ENCODE measurements at places on chromosomes 13 and 19.

- DNase-seq = no peak
These were observed 29.8 kb downstream of the CERS1 start for GRCh38 chr19:18865973-18866799.

- DNase-seq = no peak
These were observed 180.9 kb downstream of the PCCA start for GRCh38 chr13:100269837-100270236.

- DNase-seq = no peak
These were observed 1.5 kb downstream of the PSPN start for GRCh38 chr19:6374161-6374709.

GRCh38 chr13:44906713-44907112 is 82.6 kb downstream of the NUFIP1 start:
- no peak for DNase-seq

DNA sequence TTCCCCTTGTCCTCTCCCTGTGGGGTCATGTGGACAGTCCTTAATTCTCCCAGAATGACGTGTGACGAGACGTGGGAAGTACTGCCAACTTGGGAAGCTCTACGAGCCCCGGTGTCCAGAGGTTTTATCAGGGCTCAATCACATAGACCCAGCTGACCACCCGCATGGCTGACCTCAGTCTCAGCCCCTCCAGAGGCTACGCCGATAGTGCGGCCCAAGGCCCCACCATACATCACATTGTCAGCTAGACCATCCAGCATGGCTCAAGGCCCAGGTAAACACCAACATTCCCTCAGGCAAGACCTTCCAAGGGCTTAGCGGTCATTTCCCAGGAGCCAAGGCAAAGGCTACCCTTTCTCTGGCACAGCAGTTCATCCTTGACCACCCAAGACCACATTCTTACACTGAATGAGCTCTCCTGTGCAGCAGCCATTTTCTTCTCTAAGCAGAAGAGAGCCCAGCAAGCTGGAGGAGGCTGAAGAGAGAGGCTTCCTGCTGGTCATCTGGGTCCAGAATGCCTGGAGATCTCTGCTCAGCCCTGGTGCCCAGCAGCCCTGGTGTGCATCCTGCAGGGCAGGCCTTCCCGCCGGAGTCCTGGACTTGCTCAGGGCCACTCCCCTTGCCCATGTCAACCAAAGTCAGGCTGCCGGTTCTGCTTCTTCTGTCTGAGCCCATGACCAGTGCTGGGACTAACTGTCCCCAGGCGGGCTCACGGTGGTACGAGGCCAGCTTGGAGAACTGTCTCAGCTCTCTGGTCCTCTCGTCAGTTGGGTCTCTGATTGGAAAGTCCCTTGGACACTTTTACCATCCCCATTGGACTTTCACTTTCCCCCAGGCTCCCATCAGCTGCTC is 7.9 kb upstream of the F10 start:
- DNase-seq = no peak

GRCh38 chr19:13865571-13866462 is 11.1 kb upstream of the NANOS3 start:
- no peak for DNase-seq

Data from stimulated activated CD8-positive, alpha-beta memory T cell treated with anti-CD3 and anti-CD28 coated beads, Interleukin-7, amount 100 ng/mL, for 48 hours (primary cell).